NCI-H1092 (cell line): ENCODE measurements at places on chromosomes 12 and 14.

GRCh38 chr14:30283822-30284446 lies 275.0 kb upstream of the G2E3 start:
- no peak for DNase-seq

DNA sequence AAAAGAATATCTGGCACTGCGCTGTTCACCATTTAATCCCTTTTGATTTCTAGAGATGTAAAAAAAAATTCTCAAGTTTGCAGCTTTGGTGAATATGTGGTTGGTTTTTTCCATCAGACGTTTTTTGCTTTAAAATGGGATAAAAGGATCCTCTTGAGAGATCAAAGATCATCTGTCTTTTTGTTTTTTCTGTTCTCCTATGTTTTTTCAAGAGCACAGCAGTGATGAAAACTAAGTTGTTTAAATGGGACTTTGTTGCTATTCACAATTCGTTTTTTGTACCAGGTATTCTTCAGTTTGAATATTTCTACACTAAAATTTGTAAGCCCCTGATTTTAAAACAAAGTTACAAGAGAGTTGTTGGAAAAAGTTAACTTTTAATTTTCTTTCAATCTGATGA lies 29.7 kb upstream of the REP15 start:
- no peak for DNase-seq

GRCh38 chr14:106318700-106319099 lies 792.3 kb downstream of the TMEM121 start:
- DNase-seq = no peak

DNA sequence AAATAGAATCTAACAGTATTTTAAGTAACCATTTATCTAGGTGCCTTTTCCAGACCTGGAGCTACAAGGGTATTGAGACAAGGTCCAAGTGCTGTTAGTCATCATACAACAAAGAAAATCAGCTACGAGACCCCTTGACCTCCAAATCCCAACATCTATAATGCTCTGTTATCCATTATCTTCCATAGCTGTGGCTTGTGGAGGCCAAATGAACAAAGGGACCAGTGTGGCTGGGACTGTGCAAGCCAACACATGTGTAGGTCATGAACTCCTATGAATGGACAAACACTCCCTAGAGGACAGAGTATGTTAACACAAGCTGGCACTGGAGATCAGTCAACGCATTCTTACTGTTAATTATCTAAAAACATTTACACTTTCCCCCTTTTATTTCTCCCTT lies 374.5 kb downstream of the EMP1 start:
- DNase-seq = no peak

DNA sequence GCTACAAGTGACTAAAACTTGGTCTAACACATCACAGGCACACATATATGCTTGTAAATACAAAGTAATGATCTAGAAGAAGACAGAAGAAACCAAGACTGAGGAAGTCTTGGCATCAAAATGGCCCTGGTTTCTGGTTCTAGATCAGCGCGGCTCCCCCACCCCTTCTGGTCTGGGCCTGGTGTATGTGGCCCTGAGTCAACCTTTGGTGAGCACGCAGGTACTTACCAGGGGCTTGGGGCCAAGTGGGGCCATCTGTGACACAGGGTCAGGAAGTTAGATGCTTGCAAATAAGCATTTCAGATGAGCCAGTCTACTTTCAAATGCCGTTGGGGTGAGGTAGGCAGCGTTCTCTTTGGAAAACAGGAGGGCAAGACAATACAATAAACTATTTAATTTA lies 13.2 kb upstream of the HVCN1 start:
- no peak for DNase-seq

DNA sequence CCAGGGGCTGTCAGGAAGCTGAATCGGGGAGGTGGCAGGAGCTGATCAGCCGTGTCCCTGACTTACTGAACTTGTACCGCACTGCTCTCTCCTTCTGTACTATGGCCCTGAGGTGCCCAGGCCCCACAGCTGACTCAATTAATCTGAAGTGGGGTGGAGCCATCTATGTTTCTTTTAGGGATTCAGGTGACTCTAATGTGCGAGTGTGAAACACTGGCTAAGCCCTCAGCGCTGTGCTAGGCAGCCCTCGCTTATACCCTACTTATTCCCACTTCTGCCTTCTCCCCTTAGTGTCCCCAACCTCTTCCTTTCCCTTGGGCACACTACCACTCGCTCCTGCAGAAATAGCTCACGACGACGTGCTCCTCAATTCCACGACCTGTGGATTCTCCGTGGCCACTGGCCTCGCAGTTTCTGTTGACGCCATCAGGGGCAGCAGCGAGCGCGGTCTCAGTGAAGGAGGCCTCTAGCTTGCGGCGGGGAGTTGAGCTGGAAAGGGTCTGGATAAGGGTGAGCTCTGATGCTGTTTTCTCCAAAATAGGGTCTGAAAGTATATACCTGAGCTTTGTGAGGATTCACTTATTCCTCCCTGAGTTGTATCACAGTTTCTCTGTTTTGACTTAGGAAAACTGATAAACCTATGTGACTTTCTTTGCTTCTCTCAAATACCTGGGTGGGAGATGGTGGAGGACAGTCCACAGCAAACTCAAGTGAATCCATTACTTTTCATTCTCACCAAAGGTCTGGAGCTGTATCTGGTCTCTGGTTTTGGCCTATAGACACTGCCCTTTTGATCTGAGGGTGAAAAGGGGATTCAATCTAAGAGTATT lies 167.6 kb downstream of the SLC41A2 start:
- DNase-seq = no peak

DNA sequence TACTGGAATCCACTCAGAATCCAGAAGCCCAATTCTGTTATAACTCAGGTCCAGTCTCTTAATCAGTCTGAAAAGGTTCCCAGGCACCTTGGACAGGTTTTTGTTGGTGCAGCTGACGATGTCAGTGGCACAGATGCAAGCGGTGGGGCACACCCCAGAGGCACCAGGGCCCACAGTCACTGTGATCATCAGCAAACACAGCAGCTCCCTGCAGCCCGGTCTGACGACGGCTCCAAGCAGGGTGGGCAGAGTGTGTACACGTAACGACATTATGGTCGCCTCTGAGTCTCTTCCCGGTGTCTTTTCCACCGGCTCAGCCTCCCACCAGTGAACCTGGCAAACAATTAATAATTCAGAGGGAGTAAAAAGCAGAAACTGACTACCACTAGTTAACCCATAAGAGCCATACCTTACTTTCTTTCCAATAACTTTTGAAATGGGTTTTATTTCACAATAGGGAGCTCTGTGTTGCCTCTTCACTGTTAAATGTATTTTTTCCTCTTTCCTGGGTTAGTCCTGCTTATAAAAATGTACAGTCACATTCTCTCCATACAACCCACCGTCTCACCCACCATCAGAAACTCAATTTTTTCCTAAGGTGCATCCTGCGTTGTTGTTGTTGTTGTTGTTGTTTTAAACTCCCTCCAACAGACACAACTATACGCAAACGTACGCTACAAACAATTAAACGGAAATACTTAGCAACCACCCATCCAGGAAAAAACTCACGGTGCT lies 521 bp upstream of the PCED1B start:
- DNase-seq = peak; percentile 50

DNA sequence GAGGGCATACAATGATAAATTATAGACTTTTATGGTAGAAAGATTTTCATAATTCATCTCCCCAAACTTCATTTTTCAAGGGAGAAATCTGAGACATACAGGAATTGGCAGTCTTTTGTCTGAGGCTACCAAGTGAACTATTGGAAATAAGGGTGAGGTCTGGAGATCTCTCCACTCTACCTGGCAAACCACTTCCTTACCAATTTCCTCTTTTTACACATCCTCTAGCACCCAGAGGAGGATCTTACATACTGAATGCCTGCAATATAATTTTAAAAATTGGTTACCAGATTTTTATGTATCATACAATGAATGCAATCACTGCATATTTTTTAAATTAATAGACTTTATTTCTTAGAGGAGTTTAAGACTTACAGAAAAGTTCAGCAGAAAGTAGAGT lies 6.6 kb downstream of the PDE6H start:
- DNase-seq = no peak

DNA sequence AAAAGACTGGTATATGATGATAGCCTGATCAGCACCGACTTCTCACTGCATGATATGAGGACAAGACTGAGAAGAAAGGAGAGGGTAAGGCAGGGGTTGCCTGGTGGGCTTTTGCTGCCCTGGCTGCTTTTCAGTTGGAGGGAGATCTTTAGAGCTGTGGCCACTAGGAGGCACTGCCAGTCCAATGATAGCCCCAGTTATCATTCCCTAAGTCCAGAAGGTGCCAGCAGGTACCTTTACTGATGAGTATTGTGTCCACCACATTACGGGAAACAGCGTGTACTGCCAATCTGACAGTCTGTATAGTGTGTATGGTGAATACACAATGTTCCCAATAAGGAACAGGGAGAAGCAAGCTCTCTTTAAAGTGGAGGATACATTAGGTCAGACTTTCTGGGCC lies 55.8 kb upstream of the CCDC175 start:
- peak; percentile 46 for DNase-seq

DNA sequence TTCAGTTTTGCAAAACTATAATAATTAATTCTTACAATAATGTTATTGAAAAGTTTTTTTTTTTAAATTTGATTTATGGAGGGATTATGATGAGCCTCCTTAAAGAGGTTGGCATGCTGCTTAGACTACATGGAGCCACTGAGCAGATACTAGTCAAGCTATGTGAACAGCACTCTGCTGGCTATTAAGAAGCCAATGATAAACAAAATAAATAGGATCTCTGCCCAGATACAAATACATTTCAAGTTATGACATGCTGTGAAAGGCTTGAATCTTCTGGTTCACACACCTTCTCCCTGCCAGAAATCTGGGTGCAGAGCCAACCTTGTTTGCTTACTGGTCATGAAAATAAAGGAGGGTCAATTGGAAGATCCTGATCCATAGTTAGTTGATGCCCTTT lies 107.4 kb upstream of the NAV3 start:
- no peak for DNase-seq

DNA sequence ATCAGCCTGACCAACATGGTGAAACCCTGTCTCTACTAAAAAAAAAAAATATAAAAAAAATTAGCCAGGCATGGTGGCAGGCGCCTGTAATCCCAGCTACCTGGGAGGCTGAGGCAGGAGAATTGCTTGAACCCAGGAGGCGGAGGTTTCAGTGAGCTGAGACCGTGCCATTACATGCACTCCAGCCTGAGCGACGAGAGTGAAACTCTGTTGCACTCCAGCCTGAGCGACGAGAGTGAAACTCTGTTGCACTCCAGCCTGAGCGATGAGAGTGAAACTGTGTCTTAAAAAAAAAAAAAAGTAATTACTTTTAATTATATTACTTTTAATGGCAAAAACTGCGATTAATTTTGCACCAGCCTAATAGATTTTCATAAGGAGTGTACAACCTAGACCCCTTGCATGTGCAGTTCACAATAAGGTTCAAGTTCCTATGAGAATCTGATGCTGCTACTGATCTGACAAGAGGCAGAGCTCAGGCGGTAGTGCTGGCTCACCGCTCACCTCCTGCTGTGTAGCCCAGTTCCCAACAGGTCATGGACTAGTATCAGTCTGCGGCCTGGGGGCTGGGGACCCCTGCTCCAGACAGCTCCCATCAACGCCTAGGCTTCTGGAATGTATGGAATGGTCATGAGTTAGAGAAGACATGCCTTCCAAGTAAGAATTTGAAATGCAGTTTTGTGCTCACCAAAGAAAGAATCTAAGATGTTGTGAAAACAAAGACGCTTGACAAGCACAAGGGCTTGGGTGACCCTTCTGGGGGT lies 10.1 kb downstream of the LTB4R start:
- DNase-seq = no peak

GRCh38 chr12:93094988-93095737 lies 166.1 kb upstream of the EEA1 start:
- DNase-seq = no peak

DNA sequence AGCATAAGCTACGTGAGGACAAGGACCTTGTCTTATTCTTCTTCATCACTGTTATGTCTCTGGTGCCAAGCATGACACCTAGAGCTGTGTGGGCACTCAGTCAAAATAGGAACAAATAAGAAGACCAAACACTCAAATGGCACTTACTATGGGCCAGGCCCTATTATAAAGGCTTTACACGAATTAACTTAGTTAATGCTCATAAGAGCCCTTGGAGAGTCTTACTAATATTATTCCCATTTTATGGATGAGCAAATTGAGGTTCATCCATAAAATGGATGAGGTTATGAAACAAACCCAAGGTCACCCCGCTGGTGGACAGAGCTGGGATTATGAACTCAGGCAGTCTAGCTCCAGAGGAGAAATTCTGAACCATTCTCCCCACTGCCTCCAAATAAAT lies 47.7 kb downstream of the ISCA2 start:
- DNase-seq = no peak

GRCh38 chr12:7832059-7832696 lies 40.5 kb downstream of the SLC2A14 start:
- DNase-seq = no peak

GRCh38 chr12:98754095-98754494 lies 109.0 kb downstream of the APAF1 start:
- DNase-seq = no peak

DNA sequence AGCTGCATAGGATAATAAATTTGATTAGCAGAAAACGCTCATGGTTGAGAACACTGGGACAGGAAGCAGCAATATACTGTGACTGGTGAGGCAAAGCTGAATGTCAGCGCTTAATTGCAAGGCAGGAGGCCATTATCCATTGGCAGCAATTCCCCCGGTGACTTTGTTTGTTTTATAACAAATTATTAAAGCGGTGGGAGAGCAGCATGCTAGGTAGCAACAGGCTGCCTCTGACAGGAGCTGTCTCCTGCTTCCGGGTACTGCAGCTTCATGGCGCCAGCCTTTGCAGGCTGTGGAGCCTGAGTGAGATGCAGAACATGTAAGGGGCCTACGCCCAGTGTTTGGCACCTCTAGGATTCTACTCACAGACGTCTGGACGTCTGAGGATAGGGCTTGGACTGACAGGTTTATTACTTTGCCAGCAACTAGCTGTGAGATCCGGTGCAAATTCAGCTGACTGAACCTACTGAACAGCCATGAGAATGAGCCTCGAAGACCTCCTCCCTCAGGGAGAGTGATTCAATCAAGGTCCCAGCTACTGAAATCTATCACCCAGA lies 82.1 kb upstream of the SSTR1 start:
- peak; percentile 89 for DNase-seq
